HuH-7.5 (cell line): ENCODE measurements at places on chromosomes 1 and 21.

- no peak for DNase-seq
Measured at GRCh38 chr1:86082183-86082582, 74.4 kb downstream of the COL24A1 start.

GRCh38 chr1:204294357-204294756 is 65.4 kb downstream of the PLEKHA6 start:
- no peak for DNase-seq

DNA sequence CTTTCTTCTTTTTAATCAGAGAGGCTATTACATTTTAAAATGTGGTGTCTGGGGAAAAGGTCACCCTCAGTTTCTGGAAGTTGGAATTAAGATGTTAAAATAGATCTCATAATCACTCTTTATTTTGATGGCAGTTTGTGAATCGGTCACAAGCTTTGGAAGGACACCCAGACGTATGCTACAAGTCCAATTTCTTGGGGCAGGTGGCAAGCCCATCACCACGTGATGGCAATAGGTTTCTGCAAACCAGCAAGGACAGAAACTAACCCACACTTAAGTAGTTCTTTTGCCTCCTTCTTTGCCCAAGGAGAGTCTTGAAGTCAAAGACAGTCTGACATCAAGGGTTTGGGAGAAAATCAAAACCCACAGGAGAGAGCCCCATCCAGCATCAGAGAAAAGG is 72.9 kb downstream of the C1orf87 start:
- DNase-seq: no peak

DNA sequence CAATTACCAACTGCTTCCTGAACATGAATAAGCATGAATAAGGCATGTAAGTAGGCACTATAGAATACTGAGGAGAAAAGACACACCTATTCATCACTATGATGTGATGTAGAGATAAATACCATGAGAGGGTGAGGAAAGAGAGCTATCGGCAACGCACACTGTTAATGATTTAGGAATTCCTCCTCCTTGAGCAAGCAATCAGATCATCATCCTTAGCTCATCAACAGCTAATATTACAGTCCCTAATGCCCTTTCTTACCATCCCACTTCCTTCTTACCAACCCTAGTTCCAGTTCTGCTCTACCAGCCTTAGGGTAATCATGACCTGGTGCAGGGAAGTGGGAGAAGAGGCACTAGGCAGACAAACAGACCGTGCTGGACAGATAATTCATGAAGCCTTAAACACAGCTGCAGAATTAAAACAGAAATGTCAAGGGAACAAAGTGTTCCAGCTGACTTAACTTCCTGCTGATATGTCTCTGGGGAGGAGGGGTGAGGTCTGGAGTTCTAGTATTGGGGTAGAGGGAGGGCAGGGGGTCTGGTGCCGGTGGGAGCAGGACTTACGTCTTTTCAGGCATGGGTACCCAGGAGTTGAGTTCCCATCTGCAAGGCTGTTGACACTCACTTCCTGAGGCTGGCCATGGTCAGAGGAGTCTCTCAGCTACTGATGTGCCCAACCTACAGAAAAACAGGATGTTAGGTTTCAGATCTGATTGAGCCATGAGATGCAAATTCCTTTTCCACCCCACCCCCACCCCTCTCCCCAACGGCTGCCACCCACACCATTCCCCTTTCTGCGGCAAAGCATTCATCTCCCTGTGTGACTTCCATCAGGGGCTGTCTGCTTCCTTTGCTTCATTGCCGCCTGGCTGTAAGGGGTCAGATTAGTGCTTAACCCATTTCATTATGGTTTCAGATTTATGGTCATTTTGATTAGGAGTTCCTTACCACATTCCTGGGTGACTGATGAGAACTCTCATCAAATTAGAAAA is 12.6 kb upstream of the RCSD1 start:
- DNase-seq: no peak

DNA sequence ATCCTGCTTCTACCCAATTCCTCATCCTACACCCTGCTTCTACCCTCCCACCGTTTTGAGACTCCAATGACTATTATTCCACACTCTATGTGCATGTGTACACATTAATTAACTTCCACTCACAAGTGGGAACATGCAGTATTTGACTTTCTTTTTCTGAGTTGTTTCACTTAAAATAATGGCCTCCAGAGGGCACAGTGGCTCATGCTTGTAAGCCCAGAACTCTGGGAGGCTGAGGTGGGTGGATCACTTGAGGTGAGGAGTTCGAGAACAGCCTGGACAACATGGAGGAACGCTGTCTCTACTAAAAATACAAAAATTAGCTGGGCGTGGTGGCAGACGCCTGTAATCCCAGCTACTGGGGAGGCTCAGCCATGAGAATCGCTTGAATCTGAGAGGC is 464.8 kb downstream of the PTBP2 start:
- DNase-seq: no peak

- peak; percentile 64 for DNase-seq
Measured at GRCh38 chr1:2231532-2232254, 3.6 kb downstream of the SKI start.

DNA sequence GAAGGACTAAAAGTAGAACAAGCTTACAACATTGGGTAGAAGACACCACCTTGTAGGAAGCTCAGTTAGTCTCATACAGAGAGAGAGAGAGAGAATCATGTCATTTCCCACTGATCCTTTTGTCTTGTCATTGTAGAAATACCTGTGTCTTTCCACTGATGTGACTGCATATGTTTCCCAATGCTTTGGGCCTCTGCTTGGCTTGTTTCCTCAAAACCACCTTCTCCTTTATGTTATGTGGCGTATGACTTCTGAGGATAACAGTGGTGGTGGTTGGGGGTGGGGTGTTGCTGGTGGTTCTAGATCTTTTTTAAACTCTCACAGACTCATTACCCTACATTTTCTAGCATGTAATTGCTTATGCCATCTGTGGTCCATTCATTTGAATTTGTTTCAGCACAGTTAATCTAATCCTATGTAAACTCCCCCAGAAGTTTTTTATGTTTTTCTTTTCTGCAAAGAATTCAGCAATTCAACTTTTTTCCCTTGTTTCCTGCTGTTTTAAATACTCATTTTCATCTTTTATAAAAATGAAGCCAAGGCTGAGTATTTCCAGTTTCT is 9.3 kb downstream of the RGL1 start:
- no peak for DNase-seq

- DNase-seq: no peak
Measured at GRCh38 chr1:78370779-78371482, 119.8 kb upstream of the PTGFR start.

DNA sequence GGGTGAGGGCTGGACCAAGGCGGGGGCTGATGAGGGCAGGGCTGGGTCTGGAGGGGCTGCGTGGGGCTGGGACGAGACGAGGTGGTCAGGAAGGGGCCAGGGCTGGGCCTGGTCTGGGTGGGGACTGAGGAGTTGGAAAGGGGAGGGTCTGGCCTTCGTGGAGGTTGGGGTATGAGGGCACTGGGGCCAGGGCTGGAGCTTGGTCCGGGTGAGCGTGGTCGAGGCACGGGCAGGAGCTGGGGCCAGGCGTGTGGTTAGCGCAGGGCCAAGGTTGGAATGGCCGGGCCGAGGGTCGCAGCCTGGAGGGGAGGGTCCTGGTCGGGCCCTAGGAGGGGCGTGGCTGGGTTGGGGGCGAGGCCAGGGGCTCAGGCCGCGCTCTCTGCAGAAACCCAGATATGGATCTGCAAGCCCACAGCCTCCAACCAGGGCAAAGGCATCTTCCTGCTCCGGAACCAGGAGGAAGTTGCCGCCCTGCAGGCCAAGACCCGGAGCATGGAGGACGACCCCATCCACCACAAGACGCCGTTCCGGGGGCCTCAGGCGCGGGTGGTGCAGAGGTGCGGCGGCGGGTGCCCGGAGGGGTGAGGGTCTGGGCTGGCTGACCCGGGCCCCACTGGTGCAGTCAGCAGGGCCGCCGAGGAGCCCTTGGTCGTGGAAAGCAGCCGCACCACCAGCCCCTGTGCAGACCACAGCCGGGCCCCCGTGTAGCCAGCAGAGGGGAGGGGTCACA is 9.0 kb downstream of the TTLL10 start:
- DNase-seq: no peak

- DNase-seq: no peak
Measured at GRCh38 chr1:167524651-167525050, 6.3 kb upstream of the CD247 start.

DNA sequence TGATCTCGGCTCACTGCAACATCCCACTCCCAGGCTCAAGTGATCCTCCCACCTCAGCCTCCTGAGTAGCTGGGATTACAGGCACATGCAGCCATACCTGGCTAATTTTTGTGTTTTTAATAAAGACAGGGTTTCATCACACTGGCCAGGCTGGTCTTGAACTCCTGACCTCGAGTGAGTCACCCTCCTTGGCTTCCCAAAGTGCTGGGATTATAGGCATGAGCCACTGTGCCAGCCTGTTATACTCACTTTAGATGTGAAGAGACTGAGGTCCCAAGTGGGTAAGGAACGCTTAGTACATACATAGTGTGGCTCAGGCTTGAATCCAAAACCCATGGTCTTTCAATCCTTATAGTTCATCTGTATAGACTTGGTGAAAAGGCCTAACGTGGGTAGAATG is 63.7 kb upstream of the EPS8L3 start:
- no peak for DNase-seq

DNA sequence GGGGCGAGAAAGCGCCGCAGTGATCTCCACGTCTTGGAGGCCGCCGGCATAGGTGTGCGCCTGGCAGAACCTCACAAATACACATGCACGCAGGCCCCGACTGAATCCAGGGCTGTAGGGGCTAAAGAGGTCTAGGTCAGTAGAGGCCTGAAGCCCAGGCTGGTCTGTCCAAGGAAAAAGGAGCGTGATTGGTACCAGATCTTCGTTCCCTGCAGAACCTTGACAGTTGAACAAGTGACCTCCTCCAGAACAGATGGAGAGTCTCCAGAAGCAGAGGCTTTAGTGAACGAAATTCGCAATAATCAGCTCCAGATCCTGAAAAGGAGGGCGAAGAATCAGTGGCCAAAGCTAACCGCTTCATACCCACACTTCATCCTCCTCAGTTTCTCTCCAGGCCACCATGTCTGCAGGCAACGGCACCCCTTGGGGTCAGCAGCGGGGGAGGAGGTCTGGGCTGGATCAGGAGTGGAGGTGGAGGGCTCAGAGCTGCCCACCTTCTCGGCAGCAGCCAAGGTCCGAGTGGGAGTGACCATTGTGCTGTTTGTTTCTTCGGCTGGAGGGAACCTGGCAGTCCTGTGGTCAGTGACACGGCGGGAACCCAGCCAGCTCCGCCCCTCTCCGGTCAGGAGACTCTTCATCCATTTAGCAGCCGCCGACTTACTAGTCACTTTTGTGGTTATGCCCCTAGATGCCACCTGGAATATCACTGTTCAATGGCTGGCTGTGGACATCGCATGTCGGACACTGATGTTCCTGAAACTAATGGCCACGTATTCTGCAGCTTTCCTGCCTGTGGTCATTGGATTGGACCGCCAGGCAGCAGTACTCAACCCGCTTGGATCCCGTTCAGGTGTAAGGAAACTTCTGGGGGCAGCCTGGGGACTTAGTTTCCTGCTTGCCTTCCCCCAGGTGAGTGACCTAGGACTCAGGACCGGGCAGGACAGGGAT is 749 bp upstream of the PEX11B start:
- DNase-seq: peak; percentile 46

DNA sequence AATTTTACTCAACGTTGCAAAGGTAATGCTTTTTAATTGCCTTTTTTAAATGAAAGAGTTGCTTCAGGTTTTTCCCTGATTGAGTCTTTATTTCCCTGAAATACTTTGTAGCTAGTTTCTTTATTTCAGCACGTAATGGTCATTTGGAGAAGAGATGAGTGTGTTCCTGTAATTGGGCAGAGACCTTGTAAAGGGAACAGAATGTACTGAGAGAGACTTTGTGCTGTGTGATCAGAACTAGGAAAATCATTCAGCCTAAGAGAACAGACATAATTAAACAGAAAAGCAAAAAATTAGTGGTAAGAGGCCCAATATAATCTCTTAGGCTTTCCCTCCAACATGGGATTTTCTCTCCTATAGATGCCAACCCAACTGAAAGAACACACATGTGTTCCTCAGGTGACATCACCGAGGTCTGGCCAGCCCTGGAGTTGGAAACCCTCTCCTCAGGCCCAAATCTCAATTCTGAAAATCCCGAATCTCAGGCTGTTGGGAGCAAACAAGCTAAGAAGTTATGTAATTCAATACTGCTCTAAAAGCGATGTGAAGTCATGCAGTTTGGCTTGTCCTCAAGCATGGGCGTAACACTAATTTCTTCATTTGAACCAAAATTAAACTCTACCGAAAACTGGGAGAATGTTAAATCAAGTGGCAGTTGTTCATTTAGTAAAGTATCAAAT is 102.0 kb downstream of the TGFB2 start:
- DNase-seq: no peak

DNA sequence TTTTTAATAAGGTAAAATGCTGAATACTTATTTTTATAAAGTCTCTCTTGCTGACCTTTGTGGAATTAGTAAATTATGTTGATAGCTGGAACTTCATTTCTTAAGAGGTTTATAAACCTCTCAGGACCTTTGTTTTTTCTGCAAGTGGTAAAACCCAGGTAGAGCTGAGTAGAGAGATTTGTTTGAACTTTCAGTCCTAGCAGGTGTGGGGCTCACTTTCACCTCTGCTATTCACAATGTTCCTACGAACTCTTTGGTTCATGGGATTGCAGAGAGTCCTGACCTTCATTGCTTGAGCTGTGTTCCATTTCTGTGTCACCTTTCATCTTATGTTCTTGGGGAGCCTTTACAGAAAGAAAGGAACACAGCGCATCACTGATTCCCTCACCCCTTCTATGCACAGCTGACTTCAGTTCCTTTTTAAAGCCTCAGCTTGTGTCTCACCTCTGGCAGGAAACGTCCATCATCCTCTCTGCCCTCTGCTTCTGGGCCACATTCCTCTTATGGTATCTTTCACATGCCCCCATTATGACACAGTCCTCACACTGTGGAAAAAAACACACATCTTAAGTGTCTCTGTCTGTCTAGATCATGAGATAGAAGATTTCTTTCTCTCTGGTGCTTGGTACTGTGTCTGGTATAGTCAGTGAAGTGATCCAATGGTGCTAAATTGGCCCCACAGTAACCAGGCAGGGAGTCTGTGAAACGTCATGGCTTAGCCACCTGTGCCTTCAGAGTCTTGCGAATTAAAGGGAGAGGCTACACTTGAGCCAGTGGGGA is 262.5 kb upstream of the B3GALT2 start:
- no peak for DNase-seq

DNA sequence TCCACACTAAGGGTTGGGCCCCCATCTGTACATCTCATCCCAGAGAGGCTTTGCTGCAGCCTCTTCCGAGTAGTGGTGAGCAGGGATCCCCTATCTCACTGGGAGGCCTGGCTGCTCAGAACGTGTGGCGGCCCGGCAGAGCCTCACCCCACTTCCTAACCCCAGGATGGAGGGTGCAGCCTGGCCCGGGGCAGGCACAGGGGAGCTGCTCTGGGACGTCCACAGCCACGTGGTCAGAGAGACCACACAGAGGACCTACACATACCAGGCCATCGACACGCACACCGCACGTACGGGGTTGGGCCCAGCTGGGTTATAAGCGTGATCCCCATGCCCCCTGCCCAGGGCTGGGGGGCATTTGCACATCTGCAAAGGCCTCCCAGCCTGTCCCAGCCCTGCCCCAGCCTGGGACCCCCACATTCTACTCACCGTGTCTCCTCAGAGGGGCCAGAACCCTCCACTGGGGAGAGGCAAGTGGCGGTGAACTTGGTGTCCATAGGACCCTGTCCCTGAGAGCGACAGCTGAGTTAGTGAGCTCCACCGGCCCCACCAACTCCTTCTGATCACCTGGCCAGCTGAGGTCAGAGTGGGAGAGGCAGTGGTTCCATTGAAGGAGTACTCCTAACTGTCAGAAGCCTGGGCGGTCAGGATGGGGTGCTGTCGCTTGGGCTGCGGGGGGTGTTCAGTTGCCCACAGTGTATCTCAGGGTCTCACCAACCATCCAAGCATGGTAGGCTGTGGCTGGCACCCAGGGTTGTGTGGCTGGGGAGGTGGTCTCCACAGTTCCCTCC is 41.2 kb downstream of the TRIM11 start:
- no peak for DNase-seq

GRCh38 chr1:56285554-56286402 is 293.6 kb downstream of the PLPP3 start:
- no peak for DNase-seq
